ENCODE measurements at places on chromosomes 1 and 21.
A peak's percentile ranks its signal among the peaks of the same experiment; 100 is the strongest.

- no peak for DNase-seq
These were observed 42.9 kb downstream of the PARP1 start for GRCh38 chr1:226364901-226365565.

- no peak for DNase-seq
These were observed 20.5 kb upstream of the ZNF496 start for GRCh38 chr1:247352175-247352574.

GRCh38 chr1:46394108-46394871 is at the start of gene FAAH:
Gene FAAH (plus strand): TSS chr1:46394317. CDS start chr1:46394349, 32 bp downstream.
- DNase-seq, result no peak

GRCh38 chr1:36253161-36253862 is 29.1 kb downstream of the THRAP3 start:
- no peak for DNase-seq

GRCh38 chr1:227417756-227418480 is 99.6 kb upstream of the CDC42BPA start:
- DNase-seq, result no peak

- DNase-seq, result no peak
These were observed 24.0 kb upstream of the LIN9 start for GRCh38 chr1:226332947-226333346.

DNA sequence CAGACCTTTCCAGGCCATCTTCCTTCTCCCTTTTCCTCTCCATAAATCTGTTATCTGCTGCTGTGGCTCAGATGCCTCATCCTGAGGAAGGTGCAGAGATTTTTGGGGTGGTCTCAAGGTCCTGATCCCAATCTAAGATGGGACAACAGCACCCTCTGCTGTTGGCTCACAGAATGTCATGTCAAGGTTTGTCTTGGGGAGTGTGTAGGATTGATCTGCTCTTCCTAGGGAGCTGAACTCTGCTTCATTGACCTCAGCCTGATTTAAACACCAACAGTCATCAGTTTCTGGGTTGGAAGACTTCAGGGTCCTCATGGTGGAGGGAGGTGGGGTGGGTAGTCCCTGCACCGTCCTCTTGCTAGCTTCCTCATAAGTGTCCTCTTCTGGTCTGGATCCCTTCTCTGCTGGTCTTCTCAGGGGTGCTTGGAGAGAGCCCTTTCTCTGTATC is 62.8 kb upstream of the LAX1 start:
- DNase-seq, result peak; percentile 61

DNA sequence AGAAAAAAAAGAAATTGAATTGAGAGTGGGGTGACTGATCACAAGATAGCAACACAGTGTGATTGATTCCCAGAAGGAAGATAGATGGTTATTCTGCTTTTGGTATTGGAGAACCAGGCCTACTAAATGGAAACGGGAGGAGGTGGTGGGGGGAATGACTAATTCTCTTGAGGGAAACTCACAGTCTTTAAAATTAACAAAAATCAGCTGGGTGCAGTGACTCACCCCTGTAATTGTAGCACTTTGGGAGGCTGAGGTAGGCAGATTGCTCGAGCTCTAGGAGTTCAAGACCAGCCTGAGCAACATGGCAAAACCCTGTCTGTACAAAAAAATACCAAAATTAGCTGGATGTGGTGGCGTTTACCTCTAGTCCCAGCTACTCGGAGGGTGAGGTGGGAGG is 134.6 kb upstream of the PDE4B start:
- DNase-seq, result no peak

GRCh38 chr1:229268505-229268904 is 2.4 kb upstream of the RAB4A start:
- no peak for DNase-seq

DNA sequence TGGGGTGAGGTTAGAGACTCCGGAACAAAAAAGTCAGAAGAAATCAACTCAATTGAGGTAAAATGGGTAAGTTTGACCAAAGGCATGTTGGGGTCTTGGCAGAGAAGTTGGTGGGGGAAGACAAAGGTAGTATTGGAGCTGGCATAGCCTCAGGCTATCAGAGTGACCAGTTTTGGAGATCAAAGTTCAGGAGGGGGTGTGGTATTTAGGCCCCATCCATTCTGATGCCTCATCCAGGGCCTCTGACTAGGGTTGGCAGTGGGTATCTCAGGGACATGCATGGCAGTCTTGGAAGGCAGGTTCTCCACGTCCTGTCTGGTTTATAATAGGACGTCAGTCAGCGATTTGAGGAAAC is 73.2 kb upstream of the TRABD2B start:
- DNase-seq, result no peak

DNA sequence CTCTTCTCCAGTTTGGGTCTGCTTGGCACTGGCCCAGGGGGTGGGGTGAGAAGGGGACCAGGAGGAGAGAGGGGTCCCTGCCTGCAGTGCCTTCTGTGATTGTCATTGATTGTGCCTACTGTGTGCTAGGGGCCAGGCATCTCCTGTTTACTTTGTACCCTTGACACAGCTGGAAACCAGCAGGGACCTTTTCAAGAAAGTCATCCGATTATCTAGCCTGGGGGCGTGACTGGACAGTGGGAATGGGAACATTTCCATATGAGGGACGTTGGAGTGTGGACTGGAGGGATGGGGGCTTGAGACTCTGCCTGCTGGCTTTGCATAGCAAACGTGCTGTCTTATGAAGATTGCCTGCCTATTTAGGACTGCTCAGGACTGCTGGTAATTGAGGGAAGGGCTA is 19.8 kb upstream of the DMBX1 start:
- no peak for DNase-seq

GRCh38 chr1:194298007-194298598 is 1111.7 kb upstream of the B3GALT2 start:
- no peak for DNase-seq

DNA sequence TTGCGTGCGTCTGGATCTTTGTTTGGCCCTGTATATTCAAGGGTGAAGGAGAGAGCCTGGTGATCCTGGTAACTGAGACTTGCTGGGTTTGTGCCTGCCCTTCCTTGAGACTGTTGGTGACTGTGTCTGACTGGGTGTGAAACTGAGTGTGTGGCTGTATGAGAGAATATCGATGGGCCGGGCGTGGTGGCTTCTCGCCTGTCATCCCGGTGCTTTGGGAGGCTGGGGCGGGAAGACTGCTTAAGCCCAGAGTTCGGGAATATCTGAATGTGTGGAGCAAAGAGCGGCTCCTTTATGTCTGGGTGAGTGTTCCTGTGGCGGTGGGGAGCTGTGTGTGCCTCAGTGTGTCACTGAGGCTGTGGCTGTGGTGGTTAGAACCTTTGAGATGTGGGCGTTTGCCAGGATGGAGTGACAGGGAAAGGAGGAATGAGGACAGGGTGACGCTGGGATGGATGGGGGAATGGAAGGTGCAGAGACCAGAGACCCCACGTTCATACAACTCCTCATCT is 2.7 kb upstream of the MARCKSL1 start:
- no peak for DNase-seq

DNA sequence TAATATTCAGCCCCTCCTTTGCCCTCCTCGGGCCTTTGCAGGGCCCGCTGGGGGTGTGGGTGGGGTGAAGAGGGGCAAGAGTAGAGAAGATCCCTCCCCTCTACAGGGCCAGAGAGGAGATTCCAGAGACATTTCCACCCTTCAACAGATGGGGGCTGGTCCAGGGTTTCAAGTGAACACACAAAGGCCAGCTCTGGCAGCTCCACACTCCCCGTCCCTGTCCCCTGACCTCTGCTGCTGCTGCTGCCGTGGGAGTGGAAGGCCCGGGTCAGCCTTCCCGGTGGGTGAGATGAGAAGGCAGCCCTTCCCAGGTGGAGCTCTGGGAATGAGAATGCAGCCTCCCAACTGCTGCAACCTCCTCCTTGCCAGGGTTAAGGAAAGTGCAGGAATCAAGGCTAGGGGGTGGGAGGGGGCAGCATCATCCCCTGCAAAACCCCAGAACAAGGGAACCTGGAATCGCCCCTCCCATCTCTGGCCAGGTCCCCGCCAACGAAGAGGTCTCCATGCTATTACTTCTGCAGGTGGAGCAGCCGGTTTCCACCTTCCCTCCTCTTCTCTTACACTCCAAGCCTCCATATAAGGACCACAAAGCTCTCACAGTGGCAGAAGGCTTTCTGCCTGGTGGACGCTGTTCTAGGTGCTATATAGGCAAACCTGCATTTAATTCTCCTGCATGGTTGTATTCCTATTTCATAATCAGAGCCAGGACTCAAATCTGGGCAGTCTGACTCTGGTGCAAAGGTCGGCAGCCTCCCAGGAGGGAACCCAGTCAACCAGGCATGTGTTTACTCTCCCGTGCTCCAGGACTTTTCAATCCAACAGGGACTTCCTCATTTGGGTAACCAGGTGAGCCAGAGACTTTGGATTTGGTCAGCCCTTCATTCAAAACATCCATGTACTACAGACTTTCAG is 22.9 kb upstream of the ARHGEF10L start:
- no peak for DNase-seq

DNA sequence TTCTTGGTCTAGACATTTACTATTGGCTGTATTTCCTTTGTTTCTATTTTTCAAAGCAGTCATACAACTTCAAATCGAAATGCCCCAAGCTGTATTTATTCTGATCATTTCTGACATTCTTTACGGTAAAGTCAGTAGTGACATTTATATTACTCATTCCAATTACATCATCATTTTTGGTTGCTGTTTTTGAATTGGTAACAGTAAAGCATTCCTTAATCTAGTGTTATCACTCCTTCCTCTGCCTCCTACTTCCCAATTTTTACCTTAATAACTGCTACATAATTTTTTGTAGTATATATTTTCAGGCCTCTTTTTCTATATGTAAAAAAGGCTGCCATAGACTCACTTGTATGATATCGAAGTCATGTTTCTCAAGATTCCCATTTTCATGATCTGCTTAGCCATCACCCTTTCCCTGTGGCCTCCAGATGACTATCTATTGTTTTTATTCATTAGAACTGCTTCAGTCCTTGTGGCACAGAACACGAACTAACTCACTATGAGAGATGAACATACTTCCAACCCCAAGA is 167.2 kb downstream of the RUNX1 start:
- peak; percentile 20 for DNase-seq

GRCh38 chr21:19031953-19032352 is 628.4 kb upstream of the TMPRSS15 start:
- DNase-seq, result no peak

GRCh38 chr1:92466683-92467352 is 19.9 kb downstream of the GFI1 start:
- no peak for DNase-seq

DNA sequence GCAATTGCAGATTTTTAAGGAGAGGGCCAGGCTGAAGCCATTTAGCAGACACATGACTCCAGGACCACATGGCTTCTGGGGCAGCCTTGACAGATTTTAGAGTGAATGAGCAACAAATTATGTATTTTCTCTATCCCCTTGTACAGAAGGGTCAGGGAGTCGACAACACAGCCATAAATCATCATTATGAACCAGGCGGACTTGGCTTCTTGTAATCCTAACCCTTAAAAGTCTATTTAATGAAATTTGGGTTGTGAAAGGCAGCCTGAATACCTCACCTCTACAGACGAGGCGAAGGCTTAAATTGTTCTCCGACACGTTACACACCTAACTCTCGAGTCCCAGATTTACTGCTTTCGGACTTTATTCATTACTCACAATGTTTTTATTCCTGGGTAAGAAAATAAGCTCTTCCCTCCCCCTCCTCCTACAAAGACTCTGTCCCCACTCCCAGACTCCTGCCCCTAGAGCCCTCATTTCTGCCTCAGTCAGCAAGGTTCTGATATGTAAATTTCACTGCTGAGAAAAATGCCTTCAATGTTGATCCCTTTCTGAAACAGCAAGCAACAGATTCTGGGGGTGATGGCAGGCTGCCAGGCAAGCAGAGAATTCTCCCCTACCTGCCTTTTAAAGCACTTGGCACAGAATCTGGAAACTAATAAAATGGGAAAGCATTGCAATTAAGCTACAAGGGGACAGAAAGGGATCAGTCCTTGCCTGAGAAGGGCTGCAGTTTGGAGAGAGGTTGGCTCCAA is 51.6 kb downstream of the PLPP3 start:
- no peak for DNase-seq

GRCh38 chr1:34578306-34578705 is 176.5 kb upstream of the GJB5 start:
- DNase-seq, result no peak

DNA sequence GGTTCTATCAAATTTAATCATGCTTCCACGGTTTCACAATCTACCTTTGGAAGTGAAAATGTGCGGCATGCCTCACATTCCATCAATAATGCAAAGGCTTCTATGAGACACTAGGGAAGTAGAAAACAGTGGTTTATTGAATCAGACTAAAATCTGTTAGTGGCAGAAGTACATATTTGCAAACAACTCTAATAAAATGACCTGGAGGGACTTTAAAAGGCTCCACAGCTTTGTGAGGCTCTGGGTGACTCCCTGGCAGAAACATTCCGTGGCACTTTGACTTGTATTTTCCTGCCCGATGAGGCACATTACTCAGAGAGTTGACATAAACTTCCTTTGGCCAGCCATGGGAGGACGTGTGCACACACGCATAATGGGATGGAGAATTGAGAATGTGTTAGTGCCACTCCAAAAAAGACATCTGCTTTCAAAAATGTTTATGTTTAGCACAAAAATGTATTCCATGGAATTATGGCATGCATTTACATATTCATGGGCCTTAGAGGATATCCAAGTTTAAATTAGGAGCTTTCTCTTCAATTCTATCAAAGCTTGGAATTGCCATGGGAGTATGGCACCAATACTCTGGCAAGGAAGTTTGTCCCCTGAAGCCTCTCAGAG is 60.0 kb upstream of the SSX2IP start:
- no peak for DNase-seq

DNA sequence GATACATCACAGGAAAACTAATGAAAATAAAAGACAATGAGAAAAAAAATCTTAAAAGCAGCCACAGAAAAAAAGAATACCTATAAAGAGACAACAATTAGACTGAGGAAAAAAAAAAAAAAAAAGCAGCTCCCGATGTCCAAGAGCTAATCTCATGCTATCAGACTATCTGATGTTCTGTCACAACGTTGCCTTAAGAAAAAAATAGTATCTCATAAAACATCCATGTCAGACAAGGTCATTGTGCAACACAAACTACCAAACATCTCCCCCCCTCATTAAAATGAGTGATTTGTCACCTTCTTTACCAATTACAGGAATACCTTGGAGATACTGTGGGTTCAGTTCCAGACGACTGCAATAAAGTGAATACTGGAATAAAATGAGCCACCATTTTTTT is 68.9 kb downstream of the ZNF644 start:
- DNase-seq, result no peak

DNA sequence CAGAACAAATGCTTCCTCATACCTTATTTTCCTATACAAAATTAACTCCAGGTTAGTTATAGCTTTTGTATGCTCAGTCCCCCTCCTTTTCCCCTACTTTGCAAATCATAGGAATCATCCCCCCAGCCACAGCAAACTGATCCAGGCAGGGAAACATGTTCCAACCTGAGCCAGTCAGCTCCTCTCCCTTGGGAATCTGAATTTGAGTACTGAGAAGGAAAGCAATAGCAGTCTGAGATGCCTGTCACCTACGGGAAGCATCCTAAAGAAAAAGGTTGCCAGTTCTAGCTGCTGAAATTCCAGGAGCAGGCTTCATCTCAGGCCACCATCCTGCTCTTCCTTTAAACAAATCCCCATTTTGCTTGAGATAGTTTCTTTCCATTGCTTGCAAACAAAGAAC is 6.9 kb downstream of the ADSS2 start:
- DNase-seq, result no peak

All from urothelium cell line (cell line).